ENCODE measurements at places on chromosomes 2 and 18. TPM values are rescaled to one million over a fixed set of nuclear protein-coding genes. Genes with fewer than 3 reads are reported as not detected.

The DUSP2 gene
- 2.2 TPM for total RNA-seq

The GNLY gene
- 2.9 TPM for total RNA-seq

The DLX2 gene
- not detected for total RNA-seq

- no peak for DNase-seq
Measured at GRCh38 chr2:125684256-125684655, 971.7 kb upstream of the GYPC start.

GRCh38 chr2:49053156-49053555, 101.2 kb downstream of the FSHR start:
- no peak for DNase-seq

GRCh38 chr2:233273120-233273519, 21.6 kb downstream of the ATG16L1 start:
- DNase-seq, result no peak

DNA sequence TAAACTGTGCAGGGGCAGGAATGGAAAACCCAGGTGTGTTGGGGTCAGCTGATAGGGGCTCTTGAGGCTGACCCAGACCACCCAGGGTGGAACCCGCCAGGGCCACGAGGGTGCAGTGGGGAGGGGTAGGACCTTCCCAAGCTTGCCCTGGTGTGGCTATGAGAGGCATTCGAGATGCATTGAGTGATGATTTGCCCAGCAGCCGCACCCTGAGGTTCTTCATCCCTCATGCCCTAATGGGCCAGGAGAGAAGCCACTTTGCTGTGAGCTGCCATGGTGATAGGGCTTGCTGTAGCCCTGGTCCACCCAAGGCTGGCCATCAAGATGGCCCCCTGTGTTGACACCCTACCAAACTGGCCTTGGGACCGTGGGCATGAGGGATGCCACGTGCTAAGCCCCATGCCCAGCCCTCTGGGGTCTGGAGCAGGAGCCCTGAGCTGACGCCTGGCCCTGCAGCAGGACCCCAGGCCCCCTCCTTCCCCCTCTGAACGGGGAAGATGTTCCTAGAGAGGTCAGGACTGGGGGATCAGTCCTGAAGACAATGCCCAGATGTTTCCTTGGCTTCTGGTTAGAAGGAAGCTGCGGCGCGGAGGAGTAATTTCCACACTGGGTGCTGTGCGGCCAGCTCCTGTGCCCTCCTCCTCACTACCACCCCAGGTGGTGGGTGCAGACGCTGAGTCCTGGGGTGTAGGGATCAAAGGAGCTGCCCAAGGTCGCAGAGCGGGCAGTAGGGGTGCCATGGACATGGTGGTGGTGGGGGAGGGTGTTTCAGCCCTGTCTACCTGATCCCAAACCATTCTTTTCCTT, 122.5 kb upstream of the HDAC4 start:
- no peak for DNase-seq

DNA sequence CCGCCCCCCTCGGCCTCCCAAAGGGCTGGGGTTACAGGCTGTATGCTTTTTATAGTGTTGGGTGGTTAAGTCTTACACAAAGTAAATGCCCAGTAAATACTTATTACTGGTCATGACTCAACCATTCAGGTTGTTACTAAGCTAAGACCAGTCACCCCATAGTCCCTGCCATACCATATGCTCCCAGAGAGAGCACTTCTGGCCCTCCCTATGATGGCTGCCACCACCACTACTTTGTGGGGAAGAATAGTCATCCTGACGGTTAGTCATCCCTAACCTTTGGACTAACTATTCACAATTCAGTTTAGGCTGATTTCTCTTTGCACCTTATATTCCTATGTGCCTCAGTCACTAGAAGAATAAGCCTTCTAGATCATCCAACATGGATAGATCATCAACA, 42.0 kb upstream of the MSH2 start:
- DNase-seq, result no peak

- DNase-seq, result no peak
Measured at GRCh38 chr2:217838409-217838831, 164.4 kb downstream of the TNS1 start.

GRCh38 chr2:74779265-74779558, 54.7 kb upstream of the HK2 start:
- no peak for DNase-seq

DNA sequence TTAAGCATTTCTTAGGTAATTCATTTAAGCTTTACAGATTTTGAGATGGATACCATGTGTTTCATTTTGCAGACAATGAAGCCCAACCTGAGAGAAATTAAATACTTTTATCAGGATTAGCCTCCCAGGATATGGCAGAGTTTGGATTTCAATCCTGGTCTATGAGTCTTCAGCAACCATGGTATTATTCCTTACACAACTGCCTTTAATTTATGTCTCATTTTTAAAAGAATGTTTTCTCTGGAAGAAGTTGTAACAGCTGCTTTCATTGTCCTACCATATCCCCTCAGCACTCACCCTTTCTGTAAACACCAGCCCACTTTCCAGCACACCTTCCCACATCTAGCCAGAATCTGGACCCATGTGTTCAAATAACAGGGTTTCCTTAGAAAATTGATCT, 863.7 kb upstream of the VRK2 start:
- DNase-seq, result no peak

- no peak for DNase-seq
Measured at GRCh38 chr2:24448797-24449196, 42.3 kb upstream of the NCOA1 start.

DNA sequence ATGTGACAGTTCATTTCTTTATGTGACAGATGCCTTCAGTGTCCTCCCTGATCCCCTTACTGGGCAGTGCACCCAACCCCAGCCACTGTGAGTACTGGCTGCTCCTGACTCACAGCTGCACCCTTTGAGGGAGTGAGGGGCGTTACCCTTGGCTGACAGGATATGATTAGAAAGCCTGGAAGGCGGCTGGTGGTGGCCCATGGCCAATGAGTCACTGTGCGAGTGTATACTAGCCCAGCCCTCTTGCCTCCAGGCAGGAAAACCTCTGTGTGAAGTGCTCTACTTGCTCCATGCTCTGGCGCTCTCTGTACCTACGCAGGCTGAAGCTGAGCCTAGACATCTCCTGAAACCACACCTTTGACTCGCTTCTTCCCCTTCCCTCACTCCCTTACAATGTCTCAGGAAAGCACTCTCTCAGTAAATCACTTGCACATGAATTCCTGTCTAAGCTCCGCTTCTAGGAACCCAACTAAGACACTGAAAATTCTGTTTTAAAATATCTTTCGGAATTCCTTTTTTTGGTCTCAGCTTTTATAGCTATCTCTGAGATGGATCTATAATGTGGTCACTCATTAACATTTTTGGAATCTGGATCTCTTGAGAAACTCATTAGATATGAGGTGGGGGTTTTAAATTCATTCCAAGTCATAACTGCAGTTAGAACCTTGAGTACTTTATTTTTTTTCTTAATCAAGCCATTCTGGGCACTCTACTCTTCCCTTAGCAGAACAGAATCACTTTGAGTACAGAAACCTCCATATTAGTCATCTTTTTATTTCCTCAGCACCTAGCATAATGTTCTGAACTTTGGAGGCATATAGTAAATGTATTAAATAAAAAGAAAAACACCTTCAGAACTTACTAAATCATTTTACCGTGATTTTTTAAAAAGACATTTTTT, 25.3 kb upstream of the STAM2 start:
- peak; percentile 95 for DNase-seq

DNA sequence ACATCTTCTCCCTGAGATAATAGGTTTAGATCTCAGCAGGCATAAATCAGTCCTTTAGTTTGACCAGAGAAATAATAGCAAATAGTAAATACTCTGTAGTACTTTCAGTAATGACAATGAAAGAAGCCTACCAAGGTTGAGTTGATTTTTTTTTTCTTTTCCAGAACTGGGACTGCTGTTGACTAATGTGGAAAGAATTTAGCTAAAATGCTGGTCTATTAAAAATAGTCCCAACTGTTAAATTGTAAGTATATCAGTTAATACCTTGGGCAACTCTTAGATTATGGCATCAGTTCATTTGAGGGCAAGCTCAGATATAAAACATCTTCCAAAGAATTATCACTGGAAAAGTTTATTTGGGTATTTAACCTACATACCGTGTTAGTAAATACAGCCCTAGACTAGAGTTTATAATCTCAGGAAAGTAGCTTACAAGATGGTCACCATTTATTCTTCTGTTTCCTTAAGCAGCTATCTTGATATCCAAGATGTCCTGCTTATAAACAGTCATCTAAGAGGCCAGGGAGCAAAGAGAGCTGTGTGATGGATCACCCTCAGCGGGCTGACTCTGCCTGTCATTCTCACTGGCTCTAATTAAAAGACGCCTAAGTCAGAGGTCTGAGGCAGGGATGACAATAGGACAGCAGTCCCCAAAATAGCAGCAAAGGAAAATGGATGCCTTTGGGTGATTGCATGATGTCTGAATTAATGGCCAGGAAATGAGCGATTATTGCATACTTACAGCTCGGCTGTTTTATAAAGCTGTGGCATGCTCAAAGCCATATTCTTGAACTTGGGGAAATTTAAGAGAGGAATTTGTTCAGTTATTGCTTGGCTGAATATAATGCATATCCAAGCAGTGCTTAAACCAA, 121.3 kb downstream of the MTX2 start:
- no peak for DNase-seq

DNA sequence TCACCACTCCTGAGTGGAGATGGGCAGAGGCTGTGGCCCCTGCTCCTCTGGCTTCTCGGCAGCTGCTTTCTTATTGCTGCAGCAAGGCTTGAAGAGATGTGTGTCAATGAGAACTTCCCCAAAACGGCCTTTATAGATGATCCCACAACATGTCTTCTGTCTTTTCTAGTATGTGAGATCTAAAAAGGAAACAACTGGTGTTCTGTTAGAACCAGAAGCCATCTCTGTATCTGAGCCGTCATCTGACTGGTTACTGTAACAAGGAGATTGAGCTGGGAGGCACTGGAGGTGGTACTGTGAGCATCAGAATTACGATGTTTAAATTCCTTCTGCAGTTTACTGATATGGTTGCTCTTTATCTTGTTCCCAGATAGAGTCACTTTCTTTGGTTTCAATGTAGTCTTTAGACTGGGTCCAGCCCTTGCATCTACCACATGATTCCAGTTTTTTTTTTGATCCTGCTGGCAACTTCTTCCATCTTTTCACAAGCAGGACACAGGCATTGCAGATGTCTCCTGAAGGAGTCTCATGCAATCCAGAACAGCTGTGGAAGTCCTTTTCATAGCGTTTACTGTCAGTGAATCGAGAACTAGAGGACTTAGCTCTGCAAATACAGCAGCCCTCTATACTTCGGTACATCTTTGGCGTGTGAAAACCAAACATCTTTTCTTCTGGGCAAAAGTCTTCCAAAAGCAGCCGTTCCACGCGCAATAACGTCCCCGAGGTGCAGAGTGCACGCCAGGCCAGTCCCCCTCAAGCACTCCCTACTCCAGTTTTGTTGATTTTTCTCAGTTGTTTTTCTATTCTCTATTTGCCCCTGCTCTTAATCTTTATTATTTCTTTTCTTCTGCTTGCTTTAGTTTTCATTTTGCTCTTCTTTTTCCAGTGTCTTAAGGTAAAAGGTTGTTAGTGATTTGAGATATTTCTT, 29.7 kb downstream of the TAF4B start:
- DNase-seq, result no peak

GRCh38 chr2:3913166-3913565, 209.8 kb downstream of the DCDC2C start:
- no peak for DNase-seq
